Hepatocyte (in vitro differentiated cells): ENCODE measurements at places on chromosomes 2 and 18. TPM values are rescaled to one million over a fixed set of nuclear protein-coding genes. Genes with fewer than 3 reads are reported as not detected.

- DNase-seq: no peak
These were observed 105.6 kb upstream of the SALL3 start for GRCh38 chr18:78873926-78874500.

GRCh38 chr2:205781244-205781931 lies 99.1 kb downstream of the NRP2 start:
- DNase-seq: no peak

LOXHD1 gene
- not detected in 2 replicates for total RNA-seq

SALL3 gene
- total RNA-seq: 0.30 and 0.48 TPM in 2 replicates

GRCh38 chr2:46151577-46151976 lies 145.6 kb upstream of the EPAS1 start:
- no peak for DNase-seq

GRCh38 chr2:102005989-102006885 lies 14.5 kb downstream of the IL1R2 start:
- peak; percentile 77 for DNase-seq

DNA sequence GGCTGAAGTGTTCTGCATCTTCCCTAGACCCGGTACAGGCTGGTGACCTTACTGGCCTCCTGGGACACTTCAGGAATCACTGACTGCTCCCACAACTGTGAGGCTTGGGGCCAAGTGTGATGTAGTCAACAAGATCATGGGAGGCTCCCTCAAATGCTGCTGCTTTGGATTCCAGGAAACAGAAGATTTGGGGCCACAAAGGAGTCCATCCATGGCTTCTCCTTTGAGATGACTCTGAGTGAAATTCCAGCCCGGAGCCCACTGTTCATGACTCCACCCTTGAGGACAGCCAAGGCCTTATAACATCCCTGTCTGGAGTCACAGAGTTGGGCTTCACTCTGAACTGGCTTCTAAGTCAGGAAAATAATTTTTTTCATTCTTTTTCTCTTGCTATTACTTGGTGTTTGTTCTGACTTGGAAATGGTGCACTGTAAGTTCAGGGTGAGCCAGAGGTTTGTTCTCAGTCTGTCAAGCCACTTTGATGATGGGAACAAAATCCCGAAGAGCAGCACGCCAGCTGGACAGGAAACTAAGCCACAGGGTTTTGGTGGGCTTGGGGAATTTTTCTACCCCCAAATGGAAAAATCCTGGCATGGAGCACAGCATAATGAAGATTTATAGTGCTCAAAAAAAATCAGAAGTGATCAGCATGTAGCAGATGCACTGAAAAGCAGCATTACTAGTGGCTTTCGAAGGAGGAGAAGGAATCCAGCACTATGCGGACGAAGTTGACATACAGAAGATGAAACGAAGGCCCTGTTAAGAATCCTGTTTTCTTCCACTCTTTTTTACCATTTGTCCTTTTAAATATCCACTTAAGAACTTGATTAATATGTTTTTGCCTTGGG lies 98.1 kb upstream of the ZFP36L2 start:
- DNase-seq: no peak
